Inflammatory macrophage (primary cell): ENCODE measurements at places on chromosomes 6 and 20.

- DNase-seq = peak; percentile 86
These were observed 53.6 kb upstream of the TTPAL start for GRCh38 chr20:44422083-44422482.

DNA sequence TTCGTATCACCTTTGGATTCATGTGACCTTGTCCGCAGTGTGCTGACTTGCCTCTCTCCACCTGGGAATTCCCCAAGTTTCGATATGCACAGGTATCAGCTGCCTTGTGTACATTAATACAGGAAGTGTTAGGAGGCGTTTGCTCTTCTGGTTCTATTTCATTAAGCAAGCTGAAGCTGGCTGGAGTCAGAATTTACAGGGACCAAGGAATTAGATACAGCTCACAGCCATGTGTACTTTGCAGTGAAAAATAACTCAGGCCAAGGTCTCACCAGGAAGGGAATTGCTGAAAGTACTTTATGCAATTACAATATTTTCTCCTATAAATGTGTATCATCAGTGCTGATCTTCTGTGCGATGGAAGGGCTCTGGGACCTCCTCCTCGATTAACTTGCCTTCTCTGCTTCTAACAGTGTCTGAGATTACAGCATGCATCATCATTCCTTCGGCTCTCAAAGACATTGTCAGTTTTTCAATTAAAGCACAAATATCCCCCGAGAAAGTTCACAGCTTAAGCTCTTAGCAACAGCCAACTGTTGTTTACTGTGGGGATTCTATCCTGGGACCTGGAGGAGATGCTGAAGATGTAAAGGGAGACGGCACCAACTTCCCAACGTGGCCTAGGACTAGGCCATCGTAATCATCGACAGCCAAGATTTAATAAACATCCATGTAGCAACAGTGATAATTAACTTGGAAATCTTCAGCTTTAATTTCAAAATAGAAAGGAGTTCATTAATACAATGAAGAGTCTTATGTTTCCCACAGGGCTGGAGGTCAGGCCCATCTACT is 13.8 kb upstream of the TIAM2 start:
- DNase-seq = no peak

GRCh38 chr6:11368760-11369159 is 136.3 kb upstream of the NEDD9 start:
- DNase-seq = no peak

DNA sequence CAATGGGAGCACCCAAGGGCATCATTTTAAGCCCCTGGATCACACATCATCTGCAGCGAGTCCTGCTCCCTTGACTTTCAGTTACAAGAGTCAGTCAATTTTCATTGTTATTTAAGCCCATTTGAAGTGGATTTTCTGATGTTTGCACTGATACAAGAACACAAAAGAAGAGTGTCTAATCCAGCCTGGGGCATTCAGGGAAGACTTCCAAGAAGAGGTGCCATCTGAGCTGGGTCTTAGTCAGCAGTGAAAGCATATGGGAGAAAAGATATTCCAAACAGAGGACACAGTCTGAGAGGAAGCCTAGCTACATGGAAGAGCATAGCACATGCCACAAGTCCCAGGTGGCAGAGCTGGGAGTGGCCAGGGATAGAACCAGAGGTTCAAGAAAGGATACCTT is 10.4 kb upstream of the FOXP4 start:
- no peak for DNase-seq

GRCh38 chr6:149102324-149102723 is 215.2 kb upstream of the TAB2 start:
- no peak for DNase-seq

DNA sequence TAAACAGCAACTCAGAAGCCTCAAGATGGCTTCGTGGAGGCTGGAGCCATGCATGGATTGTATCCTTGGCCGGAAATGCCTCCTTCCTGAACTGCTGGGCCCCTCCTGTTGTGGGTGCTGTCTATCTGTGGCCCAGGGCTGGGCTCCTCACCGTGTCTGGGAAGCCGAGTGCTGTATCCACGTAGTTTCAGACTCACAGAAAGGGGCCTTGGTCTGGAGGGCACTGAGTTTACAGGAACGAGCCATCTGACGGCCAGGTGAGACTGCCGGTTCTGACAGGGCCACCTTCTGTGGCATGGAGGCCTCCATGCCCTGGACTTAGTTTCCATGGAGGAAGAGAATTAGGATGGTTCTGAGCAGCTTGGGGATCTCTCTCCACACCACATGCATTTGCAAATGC is 142.2 kb downstream of the ERMARD start:
- DNase-seq = no peak

GRCh38 chr6:2630891-2631571 is 119.7 kb downstream of the MYLK4 start:
- no peak for DNase-seq

- DNase-seq = no peak
These were observed 280.3 kb downstream of the HACE1 start for GRCh38 chr6:104579310-104579863.

- no peak for DNase-seq
These were observed 35.3 kb downstream of the CD2AP start for GRCh38 chr6:47512872-47513271.

GRCh38 chr6:2209226-2209809 is 36.1 kb downstream of the GMDS start:
- no peak for DNase-seq

DNA sequence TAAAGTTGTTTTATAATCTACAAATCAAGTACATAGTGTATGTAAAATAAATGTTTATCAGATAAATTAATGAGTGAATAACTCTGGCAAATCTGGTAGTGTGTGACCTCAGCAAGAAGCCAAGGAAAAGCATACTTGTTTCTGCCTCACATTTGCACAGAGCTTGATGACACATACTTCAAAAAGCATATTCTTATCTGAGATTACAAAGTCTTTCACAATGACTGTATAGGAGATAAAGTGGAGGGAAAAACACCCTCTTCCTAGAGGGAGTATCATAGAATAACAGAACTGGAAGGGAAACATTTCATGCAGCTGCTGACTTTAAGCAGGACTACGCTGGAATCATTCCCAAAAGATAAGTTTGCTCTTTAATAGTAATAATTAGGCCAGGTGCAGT is 28.1 kb upstream of the AKAP7 start:
- DNase-seq = no peak

GRCh38 chr20:5061213-5061612 is 58.5 kb downstream of the PCNA start:
- no peak for DNase-seq

- DNase-seq = no peak
These were observed 2.1 kb downstream of the PTK6 start for GRCh38 chr20:63534831-63535651.

- DNase-seq = no peak
These were observed 592.7 kb downstream of the EPHA7 start for GRCh38 chr6:92826633-92827032.

- no peak for DNase-seq
These were observed 554.0 kb upstream of the NOX3 start for GRCh38 chr6:156009656-156010055.

DNA sequence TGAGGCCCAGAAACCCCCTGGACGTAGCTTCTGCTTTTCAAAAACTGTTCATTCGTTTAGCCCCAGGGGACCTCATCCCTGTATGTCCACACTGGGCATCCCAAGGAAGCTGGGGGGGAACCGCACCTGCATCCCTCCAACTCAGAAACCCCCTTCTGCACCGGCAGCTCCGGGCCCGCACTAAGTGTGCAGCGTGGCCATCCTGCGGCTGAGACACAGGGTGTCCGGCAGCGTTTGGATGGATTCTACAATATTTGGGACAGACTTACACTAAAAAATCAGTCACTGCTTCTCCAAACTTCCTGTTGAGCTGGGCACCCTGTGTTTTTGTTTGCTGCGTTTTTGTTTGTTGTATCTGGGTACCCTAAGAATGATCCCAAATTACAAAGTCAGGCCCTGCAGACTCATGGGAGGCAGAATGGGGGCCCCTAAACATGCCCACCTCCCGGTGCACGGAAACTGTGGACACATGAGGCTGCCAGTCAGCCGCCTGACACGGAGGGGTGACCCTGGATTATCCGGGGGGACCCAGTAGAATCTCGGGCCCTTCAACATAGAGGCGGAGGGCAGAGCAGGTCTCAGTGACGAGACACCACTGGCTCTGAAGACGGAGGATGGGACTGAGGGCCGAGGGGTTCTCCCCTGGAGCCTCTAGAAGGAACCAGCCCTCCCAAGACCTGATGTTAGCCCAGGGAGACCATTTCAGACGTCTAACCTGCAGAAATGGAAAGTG is 88.2 kb upstream of the BHLHE23 start:
- DNase-seq = no peak

DNA sequence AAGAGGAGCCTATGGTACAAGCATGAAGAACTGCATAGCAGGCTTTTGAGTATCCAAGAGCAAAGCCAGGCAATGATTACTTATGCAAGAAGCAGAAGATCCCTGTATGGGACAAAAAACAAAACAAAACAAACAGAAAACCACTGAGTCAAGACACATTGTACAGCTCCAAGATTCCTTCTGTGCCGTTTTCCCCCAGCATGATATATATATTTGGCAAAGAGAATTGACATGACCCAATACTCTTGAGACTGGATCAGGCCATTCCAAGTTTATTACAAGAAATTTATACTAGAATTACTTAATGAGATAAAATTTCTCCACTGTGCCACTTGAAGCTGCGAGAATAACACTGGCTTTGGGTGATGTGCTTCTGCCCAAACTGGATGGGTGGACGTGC is 65.5 kb downstream of the TRMT11 start:
- DNase-seq = no peak

DNA sequence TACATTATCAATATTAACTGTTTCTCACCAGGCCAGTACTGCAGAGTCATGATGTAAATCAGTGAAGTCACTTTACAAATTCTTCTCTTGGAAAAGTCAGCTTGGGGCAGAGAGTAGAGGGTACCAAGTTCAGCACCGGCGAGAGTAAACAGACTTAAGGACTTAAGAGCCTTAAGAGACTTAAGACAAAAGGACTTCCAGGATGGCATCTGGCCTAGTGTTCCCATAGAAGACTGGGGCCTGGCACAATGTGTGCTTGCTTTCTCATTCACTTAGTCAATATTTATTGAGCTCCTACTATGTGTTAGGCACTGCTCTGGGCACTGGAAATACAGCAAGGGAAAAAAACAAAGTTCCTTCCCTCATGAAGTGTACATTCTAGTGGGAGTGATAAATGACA is 1.4 kb upstream of the SNPH start:
- no peak for DNase-seq

DNA sequence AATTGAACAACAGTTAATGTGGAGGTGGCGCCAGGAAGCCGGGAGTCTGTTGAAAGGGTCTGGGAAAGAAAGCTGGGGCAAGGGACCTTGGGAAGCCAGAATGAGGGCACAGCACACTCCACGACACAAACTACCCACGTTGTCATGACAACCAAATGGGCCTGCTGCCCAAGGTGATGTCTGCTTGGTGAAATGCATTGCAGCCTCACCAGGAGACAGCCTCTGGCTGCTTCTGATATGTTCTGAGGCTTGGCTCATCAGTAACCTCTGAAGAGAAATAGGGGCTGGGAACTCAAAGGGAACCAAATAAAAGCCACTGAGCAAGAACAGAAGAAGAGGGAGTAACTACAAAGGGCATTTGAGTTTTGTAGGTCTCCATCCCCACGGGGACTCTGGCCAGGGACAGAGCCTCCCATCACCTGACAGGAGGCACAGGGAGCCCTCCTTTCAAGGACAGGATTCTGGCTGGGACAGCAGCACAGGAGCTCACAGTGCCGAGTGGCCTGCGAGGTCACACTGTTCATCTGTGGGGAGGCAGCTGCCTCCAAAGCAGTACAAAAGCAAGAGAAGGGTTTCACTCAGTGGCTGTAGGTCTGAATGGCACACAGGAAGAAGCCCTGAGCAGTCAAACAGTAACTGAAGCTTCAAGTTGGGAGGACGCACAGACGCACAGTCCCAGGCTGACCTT is 44.6 kb upstream of the KCNK16 start:
- no peak for DNase-seq

GRCh38 chr6:154506108-154506507 is 4.4 kb downstream of the CNKSR3 start:
- no peak for DNase-seq

DNA sequence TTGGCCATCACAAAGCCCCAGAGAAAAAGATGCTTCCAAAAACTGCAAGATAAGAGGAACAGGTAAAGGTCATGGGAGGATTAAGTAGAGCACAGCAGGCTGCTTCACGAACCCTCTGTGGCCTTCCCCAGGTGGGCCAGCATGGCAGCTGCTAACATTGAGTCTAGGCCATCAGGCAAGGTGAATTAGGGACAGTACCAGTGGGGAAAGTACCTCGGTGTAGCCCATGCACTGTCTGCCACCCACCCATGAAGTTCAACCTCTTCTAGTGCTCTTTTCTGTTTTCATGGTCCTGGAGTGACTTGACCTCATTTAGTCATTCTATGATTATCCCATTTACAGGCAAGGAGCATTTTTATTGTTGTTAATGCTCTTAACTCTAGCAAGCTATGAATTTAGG is 108.6 kb upstream of the DUSP22 start:
- DNase-seq = no peak

GRCh38 chr6:129497481-129498441 is 212.2 kb downstream of the ARHGAP18 start:
- no peak for DNase-seq

GRCh38 chr6:138387577-138388368 is 10.1 kb downstream of the SMIM28 start:
- DNase-seq = no peak

GRCh38 chr6:2111162-2111677 is 134.2 kb downstream of the GMDS start:
- DNase-seq = peak; percentile 12

- DNase-seq = peak; percentile 26
These were observed 33.3 kb downstream of the FAM50B start for GRCh38 chr6:3882431-3882830.

- DNase-seq = peak; percentile 97
These were observed 50.9 kb upstream of the EZR start for GRCh38 chr6:158869826-158870648.

- no peak for DNase-seq
These were observed 123.0 kb downstream of the BANF2 start for GRCh38 chr20:17822540-17823408.

DNA sequence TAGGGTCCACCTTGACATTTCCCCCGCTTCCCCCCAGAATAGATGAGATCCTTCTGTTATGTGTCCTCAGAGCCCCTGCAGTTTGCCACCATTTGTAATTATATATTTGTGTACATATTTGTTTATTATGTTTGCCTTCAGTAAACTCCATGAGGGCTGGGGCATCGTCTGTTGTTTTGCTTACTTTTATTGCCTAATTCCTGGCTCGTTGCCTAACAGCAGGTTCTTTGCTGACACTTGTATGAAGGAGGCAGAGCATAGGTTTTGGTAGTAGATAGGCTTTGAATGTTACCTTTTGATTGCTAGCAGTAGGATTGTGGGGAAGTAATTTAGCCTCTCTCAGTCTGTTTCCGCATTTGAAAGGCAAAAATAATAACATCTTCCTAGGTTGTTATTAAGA is 9.9 kb downstream of the MAP3K4 start:
- peak; percentile 5 for DNase-seq

DNA sequence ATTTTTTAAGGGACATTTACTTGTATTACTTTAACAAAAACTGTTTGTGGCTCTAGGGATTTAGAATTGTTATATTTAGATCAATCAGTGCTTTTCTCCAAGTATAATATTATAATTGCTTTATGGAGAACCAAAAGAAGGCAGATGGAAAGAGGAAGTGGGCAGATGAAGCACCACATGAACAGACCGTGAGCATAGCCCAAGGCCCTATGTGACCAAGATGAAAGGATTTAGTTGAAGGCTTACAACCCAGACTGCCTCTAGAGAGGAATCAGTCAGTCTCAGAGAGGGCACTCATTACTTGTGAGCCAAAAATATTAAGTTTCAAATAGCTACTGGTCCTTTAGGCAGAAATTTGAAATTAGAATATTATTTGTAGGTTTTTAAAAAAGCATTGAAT is 102.3 kb upstream of the IMPG1 start:
- DNase-seq = no peak

GRCh38 chr6:67916399-67916798 is 718.7 kb upstream of the ADGRB3 start:
- no peak for DNase-seq
